ENCODE measurements at places on chromosomes 7 and 10. TPM values are rescaled to one million over a fixed set of nuclear protein-coding genes. Genes with fewer than 3 reads are reported as not detected.

DNA sequence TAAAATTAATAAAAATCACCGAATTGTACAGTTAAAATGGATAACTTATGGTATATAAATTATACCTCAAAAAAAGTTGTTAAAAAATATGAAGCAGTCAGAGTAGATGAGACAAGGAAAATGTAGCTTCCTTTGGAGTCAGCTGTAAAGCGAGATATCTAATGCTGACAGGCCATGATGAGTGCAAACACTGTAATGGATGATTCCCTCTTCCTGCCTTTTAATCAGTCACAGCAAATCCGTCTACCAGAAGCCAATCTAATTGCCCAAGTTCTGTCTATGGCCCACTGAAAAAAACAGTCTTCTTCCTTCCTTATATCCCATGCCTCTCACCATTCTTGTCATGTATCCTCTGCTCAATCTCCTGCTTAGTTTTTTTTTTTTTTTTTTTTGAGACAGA lies 59.9 kb upstream of the DNAJB12 start:
- no peak for DNase-seq

DNA sequence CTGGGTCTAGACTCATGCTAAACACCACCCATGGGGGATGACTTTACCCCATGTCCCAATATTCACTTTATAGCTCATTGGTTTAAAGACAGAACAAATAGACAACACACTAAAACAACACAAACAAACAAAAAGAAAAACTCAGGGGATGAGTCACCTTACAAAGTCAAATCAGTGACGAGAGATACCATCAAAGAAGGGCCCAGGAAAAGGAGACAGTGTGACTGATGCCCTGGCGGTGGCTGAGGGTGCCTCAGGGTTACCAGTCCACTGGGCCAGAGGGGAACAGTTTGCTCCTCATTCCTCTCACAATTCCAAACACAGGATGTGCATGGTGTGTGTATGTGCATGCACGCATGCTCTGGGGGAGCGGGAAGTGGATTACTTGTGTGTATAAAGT lies 171.3 kb upstream of the PRKCQ start:
- no peak for DNase-seq

DNA sequence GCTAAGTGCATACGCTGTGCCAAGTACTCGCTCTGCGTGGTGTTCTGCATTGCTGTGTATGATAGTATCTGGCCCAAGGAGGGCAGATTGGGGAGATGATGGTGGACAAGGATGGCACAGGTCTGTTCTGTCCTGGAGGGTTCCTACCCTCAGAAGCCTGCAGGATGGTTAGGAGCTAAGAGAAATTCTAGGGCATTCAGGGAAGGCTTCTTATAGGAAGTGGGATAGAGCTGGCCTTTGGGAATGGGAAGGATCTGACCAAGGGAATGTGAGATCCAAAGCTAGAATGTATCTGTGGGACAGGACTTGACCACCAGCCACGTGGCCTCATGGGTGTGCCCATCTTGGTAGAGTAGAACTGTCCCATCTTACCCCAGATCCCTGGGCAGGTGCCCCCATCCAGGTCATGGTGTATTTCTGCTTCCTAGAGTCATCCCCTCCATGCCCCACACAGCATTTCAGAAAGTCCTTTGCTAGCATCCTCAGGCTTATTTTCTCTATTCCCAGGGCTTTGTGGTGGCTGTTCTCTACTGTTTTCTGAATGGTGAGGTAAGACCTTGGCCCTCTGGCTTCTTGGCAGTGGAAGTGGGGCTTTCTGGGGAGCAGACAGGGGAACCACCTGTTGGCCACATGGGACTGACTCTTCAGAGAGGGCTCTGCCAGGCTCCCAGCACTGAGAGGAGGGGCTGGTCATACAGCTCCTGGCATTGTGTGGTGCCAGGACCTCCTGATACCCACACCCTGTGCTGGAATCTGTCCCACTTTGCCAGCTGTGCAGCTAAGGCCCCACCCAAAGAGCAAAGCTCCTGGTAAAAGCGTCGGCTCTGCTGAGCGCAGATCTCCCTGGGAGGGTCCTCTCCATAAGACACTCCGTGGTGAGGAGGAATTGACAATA lies 52.5 kb downstream of the ADCYAP1R1 start:
- peak; percentile 43 for DNase-seq

DNA sequence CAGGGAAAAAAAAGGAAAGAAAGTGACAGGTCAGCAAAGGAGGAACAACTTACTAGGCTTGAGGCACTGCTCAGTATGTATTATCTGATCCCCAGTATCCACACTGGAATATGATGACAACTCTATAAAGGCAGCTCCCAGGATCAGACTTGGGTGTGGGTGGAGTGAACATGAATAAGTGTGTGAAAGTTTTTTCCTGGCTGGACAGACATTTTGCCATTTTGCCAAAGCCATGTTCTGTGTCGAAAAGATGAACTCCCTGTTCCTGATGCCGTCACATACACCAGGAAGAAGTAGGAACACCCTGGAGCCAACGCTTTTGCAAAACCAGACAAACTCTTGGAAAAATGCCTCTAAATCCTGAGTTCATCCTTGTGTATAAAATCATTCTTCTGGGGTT lies 143.2 kb upstream of the MEOX2 start:
- DNase-seq, result no peak

The ACSM6 gene
- not detected for total RNA-seq
